Glutamatergic neuron (in vitro differentiated cells): ENCODE measurements at places on chromosomes 2 and 18.

GRCh38 chr2:86445436-86445835, 4.3 kb downstream of the KDM3A start:
- no peak for DNase-seq

DNA sequence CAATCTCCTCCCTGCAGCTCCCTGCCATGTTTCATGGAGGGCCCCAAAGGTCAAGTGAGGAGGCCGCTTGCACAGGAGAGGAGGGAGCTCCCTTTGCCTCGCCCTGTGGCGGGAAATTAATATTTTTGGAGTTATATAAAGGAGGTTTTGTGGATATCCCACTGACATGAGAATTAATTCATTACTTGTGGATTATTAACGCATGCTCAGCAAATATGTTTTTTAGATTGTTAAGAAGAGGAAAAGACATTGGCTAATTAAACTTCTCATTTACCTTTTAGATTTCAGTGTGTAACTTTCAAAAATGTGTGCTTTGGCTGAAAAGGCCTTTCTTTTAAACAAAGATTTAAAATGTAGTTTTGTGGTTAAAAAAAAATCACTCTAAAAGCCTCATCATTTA, 474.0 kb downstream of the SOCS6 start:
- DNase-seq = no peak

GRCh38 chr18:75048776-75049454, 160.0 kb downstream of the PTGR3 start:
- no peak for DNase-seq

DNA sequence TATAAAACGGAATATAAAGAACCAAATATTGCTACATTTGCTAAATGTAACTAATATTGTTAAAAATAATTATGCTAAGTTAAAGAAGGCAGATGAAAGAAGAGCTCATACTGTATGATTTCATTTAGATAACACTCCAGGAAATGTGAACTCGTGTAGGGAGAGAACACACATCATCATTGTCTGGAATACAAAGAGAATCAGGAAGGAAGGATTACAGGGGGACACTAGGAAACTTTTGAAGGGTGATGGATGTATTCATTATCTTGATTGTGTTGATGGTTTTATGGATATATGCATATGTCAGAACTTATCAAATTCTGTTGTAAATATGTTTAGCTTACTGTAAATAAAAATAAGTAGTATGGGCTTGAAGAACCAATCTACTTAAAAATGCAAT, 104.1 kb upstream of the TRIB2 start:
- no peak for DNase-seq

GRCh38 chr2:75603477-75603876, 42.7 kb upstream of the EVA1A start:
- no peak for DNase-seq

- no peak for DNase-seq
These were observed 20.1 kb upstream of the ALLC start for GRCh38 chr2:3637692-3638455.

DNA sequence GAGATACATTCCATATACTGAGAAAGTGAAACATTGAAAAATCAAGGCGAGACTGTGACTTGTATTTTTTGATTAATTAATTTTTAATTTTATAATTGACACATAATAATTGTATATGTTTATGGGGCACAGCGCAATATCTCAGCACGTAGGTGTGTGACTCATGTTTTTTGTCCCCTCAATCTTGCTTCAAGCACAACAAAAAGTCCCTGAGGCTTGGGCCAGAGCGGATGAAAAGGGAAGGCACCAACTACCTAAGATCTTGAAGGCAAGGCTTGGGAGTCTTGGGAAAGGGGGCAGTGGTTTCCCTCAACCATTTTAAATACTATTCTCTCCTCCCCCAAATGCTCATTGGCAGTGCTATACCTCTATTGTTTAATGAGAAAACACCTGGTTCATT, 9.9 kb downstream of the SGPP2 start:
- DNase-seq = no peak

- DNase-seq = no peak
These were observed 24.2 kb upstream of the PRLH start for GRCh38 chr2:237542001-237542704.

DNA sequence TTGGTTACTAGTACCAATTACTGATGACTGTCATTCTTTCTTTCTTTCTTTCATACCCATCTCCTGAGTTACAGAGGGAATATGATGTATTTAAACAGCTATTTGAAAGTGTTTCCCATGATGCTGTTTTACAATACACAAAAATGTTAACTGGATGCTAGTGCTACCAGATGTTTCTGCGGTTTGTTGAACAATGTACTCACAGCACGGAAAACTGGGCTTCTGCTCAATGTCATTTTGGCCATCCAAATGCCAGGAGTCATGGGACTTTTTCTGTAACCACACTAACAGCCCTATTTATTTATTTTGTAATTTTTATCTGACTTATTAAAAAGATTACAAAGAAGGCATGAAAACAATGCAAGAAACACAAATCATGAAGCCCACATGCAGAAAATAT, 313.8 kb downstream of the RIT2 start:
- no peak for DNase-seq

GRCh38 chr2:234265206-234265605, 214.7 kb downstream of the SPP2 start:
- no peak for DNase-seq

DNA sequence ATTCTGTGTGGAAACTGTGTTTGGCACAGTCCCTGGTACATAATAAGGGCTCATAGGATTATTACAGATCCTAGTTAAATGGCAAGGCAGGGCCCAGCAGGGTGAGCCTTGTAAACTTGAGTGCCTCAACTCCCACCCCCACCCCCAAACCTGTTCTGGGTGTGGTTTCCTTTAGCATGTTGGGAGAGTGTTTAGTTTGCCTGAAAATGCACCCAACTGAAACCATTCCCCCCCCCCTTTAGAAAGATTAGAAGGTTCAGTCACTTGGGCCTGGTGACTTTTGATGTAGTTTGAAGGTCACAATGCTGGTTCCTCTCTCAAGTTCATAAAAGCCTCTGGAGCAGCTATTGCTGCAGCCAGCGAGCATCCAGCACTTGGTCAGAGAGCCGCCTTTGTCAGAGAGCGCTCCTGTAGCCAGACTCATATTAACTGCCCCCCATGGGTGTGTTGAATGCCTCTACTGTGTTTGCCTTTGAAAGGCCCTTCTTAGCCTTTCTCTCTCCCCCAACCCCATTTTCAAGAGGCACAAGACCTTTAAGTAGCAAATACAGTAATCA, 113.7 kb downstream of the SPTBN1 start:
- no peak for DNase-seq

DNA sequence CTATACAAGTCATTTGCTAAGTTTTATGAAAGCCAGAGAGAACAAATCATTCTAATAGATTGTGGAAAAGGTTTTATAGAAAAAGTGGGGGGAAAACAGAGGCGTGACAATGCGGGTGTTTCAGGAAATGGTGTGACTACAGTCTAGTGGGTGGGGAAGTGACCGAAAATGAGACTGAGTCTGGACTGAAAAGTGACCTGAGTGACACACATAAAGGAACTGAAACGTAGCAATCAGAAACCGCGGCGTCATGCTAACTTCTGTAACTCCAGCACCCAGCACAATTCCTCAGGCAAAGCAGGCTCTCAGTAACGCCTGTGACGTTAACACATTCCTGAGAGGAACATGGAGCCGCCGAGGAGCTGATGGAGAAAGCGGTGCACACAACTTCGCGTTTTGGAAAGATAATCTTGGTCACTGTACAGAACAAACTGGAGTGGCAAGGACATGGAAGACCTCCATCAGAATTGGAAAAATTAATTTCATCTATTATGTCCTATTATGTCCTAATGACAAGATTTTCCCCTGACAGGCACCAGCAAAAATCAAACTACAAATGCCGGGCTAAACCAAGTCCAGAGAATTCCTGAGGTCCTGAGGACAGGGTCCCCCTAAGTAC, 1.4 kb upstream of the CD226 start:
- no peak for DNase-seq

- DNase-seq = no peak
These were observed 160.0 kb upstream of the PGAP1 start for GRCh38 chr2:197086500-197086899.

- DNase-seq = no peak
These were observed 25.6 kb upstream of the CXXC1 start for GRCh38 chr18:50313031-50313607.

DNA sequence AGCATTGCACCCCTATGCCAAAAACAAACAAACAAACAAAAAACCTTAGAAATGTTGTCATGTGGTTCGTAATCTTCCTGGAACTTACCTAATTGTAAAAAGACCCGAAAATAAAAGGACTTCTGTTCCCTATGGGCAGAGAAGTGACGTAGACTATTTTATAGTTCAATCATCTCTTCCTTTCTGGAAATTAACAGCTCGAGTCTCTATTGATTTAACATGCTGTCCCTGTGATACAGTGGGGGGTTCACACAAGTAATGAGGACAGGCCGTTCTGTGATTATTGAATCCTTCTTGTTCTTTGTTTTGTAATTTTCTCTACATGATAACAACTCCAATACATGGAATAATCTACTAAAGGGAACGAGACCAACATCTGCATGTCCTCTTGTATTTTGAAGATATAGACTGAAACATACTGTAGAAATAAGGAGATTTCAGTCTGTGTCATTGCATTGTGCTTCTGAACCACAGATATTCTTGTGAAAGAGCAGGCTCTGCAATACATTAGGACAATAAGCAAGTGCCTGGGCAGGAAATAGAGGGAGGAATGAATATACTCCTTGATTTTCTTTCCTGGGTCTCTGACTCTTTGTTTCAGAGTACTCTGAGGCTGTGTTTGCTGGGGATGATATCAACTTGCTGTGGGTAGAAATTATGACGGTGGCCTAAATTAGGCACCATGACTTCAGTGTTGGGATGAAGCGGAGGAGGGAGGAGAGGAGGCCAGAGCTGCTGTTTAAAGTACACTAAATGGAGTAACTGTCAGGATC, 65.7 kb upstream of the PPM1B start:
- DNase-seq = no peak

- no peak for DNase-seq
These were observed 197.4 kb downstream of the SH3BP4 start for GRCh38 chr2:235149240-235149659.

- no peak for DNase-seq
These were observed 330.6 kb upstream of the PIK3C3 start for GRCh38 chr18:41624460-41624859.

- DNase-seq = no peak
These were observed 6.9 kb downstream of the GDF7 start for GRCh38 chr2:20673686-20674308.

DNA sequence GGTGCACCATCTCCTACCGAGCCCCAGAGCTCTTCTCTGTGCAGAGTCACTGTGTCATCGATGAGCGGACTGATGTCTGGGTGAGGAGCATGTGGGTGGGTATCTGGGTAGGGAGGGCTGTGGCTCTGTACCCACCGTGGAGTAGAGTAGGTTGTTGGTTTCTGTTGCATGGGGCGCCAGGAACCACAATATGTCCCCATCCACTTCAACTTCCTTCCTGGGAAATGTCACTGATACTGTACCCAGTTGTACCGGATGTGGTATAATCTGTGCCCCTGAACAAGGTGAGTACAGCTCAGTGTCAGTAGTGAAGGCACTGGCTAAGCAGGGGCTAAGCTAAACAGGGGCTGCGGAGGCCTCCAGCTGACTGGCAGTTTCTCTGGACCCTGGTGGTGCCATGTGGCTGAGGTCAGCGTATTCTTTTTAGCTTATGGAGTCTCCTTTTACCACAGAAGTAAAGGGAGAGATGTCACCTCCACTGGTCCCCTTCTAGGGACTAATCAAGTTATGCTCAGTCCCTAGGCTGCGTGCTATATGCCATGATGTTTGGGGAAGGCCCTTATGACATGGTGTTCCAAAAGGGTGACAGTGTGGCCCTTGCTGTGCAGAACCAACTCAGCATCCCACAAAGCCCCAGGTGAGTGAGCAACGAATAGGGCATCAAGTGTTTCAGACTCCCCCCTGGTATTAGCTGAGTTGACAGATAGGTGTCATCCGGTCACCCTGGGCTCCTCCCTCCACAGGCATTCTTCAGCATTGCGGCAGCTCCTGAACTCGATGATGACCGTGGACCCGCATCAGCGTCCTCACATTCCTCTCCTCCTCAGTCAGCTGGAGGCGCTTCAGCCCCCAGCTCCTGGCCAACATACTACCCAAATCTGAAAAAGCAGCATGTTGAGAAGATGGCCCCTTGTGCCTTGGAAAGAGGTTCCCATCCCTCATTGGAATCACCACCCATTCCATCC, 2.7 kb downstream of the STK16 start:
- DNase-seq = no peak

GRCh38 chr2:28934769-28935168, 40.3 kb downstream of the WDR43 start:
- DNase-seq = no peak

DNA sequence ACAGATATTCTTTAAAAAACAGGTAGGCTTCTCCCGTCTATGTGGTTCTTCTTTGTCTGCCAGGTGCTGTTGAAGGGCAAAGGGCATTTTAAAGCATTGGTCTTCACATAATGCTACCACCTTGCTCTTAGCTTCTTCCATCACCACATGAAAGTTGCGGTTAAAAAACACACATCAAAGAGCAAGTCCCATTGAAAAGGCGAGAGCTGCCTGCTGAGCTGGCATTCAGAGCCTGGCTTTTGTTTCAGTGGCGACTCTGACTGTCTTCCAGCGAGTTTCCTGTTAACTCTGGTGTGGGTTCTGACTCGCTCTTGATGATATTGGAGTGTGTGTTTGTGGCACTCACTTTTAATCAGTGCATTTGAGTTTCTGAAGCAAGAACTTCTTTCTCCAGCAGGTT, 624.9 kb upstream of the FANCL start:
- no peak for DNase-seq
